ENCODE measurements at places on chromosomes 4 and X.

DNA sequence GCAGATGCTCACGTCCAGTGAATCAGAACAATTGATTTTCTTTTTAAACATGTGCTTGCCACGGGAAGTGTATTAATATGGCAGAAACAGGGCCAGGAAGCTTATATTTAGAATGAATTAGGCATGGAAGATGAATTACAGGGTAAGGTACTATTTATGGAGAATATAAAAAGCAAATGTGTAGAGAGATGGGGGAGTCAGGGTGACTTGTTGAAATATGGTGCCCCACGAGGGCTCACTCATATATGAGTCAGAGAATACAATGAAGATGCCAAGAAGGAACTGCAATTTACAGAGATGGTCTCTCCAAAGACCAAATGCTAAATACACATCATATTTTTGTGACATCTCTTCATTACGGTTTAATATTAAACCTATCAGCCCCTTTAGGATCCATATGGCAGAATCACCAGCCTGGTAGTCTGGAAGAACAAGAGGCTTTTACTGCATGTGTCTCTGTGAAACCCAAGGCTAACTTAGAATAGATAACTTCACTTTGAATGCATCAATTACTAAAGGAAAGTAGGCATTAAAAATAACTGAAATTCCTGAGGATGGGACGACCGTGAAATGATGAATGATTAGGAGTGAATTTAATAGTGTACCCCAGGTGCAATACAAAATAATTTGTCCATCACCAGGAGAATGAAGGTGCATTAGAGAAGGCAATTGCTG, 385.3 kb downstream of the ARHGAP24 start:
- no peak for DNase-seq

- no peak for DNase-seq
Measured at GRCh38 chr4:621296-622070, 3.9 kb upstream of the PDE6B start.

DNA sequence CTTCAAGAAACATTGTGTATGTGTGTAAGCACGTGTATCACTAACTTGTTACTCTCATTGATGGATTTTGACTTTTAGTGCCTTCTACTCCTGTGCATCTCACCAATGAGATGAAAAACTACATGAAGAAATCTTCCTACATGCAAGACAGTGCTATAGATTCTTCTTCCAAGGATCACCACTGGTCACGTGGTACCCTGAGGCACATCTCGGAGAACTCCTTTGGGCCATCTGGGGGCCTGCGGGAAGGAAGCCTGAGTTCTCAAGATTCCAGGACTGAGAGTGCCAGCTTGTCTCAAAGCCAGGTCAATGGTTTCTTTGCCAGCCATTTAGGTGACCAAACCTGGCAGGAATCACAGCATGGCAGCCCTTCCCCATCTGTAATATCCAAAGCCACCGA, 86.5 kb downstream of the SLC10A6 start:
- DNase-seq = no peak

DNA sequence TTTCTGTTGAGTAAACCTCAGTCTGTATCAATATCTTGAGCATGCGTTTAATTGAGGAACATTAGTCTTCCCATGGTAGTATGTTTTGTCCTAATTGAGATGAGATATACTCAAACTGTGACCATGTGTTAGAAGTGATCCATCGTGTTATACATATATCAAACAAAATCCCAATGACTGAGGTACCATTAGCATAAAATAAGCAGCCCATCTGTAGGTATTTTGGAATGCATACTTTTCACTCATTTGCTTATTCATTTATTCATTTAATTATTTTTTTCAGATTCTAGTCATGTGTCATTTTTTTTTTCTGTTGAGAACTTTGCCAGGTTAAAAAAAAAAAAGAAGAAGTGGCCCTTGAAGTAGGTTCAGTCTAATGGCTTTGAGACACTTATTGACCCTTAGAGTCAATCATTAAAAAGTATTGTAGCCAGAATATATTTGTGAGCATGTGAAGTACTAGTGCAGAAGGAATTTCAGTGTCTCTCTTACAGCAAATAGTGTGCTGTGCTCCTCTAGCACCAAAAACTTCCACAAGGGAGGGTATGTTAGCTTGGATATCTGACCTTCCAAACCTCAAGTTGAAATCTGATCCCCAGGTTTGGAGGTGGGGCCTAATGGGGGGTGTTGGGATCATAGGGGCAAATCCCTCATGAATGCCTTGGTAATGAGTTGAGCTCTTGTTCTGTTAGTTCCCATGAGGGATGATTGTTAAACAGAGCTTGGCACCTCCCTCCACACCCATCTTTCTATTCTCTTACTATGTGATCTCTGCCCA, 130.8 kb upstream of the NPY2R start:
- no peak for DNase-seq

DNA sequence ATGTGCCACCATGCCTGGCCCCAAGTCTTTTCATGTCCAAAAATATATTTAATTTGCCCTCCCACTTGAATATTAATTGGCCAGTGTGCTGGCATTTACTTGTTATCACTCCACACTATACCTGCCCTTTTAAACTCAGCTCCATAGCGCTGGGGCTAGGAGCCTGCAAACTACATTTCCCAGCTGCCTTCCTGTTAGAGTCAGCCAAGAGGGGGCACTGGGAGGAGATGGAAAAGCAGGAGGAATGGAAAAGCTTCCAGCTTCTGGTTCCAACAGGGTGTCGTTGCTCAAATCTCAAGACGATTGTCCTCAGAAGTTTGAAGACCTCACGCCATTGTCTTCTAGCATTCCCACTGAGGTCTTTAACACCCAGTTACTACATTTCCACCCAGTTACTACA, 315.5 kb downstream of the BCOR start:
- DNase-seq = no peak

All from Peyer's patch (tissue), 4 donors.